Omental fat pad (tissue), 4 donors: ENCODE measurements at places on chromosomes 12 and 14. TPM values are rescaled to one million over a fixed set of nuclear protein-coding genes. Genes with fewer than 3 reads are reported as not detected.

- DNase-seq: no peak
Measured at GRCh38 chr12:80411787-80412186, 32.2 kb upstream of the PTPRQ start.

DNA sequence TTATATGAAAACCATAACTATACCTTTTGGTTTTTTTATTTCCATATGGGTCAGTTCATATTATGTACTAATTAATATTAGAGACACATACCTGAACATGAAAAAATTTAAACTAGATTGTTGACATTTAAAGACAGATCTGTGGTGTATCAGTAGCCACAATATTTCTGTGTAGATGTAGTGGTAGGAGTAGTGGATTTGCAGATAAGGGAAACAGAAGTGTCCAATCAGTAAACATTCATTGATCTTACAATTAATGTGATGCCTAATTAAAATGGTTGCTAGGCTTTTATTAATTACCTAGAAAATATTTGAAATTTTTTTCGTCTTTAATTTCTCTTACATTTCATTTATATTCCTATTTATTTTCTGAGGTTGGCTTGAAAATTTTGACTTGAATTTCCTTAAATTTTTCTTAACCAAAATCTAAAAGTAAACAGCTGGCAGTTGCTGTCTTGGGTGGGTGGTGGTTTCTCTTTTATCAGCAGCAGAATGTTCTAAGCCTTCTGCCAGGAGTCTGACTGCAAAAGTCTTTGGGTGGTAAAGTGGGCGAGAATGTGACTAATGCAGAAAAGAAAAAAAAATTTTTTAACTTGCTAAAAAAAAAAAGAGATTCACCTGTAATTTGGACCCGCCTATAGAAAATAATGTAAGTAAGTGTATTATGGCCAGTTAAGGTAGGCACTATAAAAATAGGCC is 2.4 kb downstream of the FGFR1OP2 start:
- no peak for DNase-seq

GRCh38 chr12:6288235-6288634 is 22.2 kb upstream of the PLEKHG6 start:
- no peak for DNase-seq

DNA sequence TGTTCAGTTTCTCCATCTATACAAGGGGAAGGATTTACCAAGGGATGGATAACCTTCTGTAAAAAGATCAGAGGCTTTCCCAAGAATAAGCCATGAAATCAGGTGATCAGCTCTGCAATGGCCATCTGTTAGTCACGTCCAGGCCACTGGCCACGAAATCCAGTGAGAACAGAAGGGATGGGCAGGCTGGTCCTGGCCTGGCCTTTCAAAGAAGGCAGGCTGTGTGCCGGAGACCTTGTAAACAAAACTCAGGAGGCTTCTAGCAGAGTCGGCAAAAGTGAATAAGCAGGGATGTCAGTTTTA is 68.5 kb downstream of the RNF34 start:
- no peak for DNase-seq

DNA sequence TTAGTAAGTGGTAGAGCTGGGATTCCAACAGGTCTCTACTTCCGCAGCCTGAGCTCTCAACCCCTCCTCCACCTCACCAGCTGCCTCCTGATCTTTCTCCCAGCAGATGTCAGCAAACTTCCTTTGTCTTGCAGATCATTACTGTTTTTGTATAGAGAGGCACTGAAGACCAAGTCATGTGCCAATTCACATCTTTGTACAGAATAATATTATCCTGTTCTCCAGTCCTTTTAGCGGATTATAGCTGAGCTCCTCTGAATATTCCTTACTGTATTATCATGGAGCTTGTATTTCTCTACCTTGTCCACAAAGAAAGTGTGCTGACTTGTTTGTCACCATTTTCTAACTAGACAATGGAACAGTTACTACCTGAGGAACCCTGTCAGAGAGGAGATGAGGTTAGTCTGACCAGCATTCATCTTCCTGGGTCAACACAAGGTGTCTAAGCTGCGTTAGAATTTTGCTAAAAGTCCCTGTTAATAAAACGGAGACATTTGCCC is 142.3 kb upstream of the ARHGAP5 start:
- no peak for DNase-seq

DNA sequence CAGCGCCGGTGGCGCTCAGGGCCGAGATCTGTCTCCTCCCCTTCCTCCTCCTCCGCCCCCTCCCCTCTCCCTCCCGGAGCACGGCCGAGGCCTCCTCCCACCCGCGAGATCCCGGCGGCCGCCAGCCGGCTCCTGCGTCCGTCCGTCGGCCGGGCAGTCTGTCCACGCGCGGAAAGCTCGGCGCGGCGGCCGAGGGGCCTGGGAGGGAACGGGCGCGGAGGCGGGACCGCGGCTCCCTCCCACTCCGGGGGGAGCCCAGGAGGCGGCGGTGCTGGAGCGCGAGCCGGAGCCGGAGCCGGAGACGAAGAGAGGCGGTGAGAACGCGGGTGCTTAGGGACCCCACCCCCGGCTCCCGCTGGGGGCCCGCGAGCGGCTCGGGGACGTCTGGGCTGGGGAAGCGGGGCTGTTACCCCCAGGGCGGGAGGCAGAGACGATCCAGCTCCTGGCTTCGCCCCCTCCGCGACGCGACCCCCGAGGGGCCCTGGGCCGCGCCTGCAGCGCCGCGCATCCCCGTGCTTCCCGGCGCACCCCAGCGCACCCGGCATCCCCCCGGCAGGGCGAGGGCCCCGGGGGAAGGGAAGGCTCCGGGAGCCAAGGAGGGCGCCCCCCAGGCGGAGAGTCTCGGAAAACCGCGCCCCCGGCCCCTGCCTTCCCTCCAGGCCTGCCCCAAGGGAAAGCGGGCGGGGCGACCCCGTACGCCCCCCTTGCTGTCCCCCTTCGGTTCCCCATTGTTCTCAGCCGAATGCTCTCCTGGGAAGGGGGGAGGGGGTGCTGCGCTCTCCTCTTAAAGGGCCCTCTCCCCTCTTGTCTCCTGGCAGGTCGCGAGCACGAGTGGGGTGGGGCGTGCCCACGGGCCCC is at the start of gene DTX1:
Gene DTX1, plus strand, starts transcription at position 100 of the 858 bp plus-strand sequence. CDS start 1,463 bp downstream, outside the sequence.
- no peak for DNase-seq

DNA sequence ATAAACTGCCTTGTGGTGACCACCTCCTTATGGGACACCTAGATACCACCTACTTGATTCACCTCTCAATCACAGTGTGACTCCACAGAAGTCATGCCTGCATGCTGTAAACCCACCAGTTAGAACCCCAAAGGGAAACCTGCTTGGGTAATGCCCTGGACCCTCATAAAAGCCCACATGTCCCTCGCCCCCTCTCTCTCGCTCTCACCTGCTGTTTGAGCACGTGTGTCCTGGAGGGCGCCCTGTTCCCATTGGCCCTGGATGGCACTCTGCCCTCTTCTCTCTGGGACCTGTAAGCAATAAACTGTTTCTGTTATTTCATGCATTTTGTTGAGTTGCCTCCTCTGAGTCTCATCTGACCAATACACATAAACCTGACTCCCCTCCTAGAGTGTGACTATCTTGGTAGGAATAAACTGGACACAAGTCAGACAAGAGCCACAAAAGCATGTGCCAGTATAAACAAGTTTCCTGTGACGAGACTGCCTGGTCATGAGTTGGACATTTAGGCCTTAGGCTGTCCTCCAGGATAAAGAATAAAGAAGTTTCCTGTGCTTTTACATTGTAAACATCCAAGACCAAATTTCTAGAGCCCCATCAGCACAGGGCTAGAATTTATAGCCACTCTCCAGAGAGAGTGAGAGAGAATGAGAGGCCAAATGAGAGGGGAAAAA is 8.6 kb downstream of the IFI27L2 start:
- peak; percentile 10 for DNase-seq

DNA sequence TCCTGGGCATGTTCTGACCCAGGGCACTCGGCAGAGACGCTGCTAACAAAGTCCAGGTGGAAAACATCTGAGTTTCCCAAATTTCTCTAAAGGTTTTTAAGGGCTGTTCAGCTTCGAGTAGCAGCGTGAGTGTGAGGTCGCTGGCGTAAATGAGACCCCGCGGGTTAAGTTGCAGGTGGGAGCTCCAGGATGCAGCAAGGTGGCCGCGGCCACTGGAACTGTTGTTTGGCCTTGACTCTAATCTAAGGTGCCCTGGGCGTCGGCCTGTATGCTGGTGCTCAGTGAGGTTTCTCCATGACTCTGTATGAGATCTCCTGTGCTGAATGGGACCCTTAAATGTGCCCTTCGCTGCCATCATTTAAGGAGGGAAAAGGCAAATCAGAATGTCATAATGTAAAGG is 50.7 kb downstream of the ELK3 start:
- DNase-seq: no peak

GRCh38 chr12:26233631-26234030 is 38.3 kb downstream of the SSPN start:
- DNase-seq: no peak

DNA sequence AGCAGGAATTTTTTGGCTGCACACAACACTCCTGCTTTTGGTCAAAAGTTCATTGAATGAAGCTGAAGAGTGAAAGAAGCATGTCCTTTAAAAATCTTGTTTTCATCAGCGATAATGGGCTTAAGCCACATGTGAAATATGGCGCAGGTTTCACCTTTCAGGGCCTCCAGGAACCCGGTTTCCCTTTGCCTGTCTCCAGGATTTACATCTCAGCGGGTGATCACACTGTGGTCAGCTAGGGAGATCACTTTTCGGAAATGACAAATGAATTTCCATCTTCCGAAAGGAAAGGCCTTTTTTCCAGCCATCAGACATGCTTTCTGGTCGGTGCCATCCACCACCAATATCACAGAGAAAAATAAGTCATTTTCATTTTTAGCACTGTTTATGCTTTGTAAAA is 727.1 kb upstream of the TBX3 start:
- DNase-seq: no peak

- DNase-seq: no peak
Measured at GRCh38 chr12:92764831-92765230, 62.0 kb downstream of the PLEKHG7 start.

DNA sequence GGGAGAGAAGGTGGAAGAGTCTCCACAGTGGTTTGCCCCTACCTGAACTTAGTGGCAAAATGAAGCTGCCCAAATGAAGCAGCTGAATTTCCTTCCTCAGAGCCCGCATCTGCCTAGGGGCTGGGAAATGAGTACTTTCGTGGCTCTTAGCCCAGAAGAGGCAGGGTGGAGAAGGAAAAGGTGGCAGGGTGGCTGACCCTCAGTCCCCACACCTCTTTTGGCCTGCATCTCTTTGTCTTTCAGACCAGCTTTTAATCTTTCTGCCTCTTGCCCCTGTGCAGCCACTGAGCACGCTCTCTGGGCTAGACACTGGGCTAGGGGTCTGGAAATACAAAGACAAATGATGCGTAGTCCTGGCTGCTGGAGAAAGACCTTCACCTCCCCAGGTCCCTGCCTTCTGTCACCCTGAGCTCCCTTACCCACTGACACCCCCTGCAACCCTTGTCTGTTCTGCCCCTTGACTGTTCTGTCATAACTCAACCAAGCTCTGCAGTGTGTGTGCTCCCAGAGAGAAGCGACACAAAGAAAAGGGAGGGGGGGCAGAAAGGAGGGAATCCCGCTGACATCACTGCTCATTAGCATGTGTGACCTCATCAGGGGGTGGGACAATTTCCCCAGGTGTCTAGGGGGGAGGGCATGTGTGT is 371 bp upstream of the REM2 start:
- no peak for DNase-seq

DNA sequence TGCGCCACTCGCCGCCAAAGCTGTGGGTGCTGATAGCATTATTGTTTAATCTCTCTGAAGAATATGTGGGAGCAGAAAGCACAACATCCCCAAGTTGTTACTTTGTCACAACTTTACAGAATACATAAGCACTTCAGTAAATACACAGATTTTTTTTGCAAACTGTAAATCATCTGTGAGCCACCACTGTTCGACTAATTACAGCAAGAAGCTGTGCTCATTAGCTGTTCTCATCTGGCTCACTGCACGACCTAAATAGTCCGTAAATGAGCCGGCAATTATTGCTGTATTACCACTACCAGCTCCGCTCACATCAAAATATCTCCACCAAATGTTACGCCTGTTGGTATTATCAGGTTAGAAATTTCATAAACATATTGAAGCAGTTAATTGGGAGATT is 228.9 kb upstream of the PRKD1 start:
- no peak for DNase-seq

DNA sequence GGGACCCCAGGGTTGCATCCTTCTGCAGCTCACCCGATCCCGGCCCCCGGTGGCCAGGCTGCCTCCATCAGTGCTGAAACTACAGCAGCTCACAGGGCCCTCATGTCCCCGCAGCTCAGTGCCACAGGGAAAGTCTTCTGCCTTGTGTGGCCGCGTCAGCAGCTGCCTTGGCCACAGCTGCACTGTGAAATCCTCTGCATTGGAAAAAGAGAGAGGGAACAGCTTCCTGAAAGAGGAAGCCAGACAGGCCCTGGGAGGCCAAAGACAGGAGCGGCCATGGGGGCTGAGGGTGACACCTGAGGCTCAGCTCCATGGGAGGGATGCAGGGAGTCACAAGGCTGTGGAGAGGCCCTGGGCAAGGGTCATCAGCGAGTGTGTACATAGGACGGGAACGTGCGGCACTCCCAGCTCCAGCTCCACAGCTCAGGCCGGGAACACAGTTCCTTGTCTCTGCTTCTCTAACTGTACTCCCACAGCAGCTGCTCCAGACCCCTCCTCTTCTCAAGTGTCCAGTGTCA is 32.7 kb downstream of the PARP2 start:
- no peak for DNase-seq

DNA sequence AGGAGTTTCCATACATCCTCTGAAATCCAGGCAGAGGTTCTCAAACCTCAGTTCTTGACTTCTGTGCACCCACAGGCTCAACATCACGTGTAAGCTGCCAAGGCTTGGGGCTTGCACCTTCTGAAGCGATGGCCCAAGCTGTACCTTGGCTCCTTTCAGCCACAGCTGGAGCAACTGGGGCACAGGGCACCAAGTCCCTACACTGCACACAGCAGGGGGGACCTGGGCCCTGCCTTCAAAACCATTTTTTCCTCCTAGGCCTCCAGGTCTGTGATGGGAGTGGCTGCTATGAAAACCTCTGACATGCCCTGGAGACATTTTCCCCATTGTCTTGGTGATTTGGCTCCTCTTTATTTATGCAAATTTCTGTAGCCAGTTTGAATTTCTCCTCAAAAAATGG is 10.6 kb downstream of the AREL1 start:
- no peak for DNase-seq

- no peak for DNase-seq
Measured at GRCh38 chr12:59600171-59600570, 4.3 kb downstream of the SLC16A7 start.

DNA sequence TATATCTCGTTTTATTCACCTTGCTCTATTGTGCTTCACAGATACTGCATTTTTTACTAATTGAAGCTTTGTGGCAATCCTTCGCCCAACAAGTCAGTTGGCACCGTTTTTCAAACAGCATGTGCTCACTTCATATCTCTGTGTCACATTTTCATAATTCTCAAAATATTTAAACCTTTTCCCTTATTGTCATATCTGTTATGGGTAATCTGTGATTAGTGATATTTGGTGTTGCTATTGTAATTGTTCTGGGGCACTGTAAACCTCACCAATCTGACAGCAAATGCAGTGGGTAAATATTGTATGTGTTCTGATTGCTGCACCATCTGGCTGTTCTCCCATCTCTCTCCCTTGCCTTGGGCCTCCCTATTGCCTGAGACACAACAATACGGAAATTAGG is 191.3 kb downstream of the BTG1 start:
- DNase-seq: no peak

RFX4 gene
- total RNA-seq: not detected

DCN gene
- 2,092 TPM for total RNA-seq

NANOG gene
- not detected for total RNA-seq

SMOC1 gene
- total RNA-seq: 1.3 TPM

KRT7 gene
- total RNA-seq: 248 TPM

RPL6 gene
- 1,649 TPM for total RNA-seq

EXOC3L4 gene
- total RNA-seq: 0.93 TPM

GPRC5A gene
- total RNA-seq: 164 TPM

RPS6KL1 gene
- total RNA-seq: 5.2 TPM

TAPBPL gene
- total RNA-seq: 16.3 TPM

TMEM63C gene
- not detected for total RNA-seq

A2ML1 gene
- not detected for total RNA-seq
